H9 (cell line): ENCODE measurements at places on chromosomes 13 and 19.

DNA sequence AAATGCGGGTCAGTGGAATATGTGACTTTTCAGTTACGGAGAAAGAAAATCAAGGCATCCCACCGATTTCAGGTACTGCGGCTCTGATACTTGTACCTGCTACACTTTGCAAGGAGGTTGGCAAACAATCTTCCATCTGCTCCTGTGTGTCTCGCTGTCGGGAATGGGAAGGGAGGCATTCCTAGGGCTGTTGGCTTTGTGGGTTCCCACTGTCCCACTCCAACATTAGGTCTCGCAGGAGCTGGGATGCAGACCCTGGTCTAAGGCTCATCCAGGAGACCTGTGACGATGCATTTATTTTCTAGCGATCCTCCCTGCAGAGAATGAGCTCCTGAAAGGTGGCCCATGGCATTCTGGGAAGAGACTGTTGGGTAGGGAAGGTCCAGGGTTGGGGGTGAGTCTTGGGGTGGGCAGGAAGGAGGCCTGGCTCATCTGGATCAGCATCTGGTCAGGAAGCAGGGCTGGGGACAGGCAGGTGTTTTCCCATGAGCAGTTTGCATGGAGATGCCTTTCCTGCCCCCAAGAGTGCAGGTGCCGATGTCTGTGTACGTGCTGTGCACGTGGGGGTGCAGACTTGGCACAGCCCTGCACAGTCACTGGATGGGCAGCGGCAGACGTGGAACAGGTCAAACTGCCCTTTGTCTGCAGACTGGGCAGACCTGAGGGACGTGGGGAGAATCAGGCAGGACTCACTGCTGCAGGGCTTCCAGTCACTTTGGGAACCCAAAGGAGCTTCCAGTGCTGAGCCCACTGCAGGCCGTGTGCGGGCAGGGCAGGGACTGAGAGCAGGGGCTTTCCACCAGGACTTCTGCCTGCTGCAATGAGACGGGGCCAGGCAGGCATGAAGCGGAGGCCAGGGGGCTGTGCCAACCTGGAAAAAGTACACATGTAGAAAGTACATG lies 152.4 kb downstream of the TEX29 start:
- H3K27me3 ChIP-seq, result no peaks in the 10 kb centered on the region
- no peak overlapping the region for H3K27ac ChIP-seq
- H3K4me1 ChIP-seq, result no peaks in the 10 kb centered on the region
- no peak overlapping the region for H3K4me3 ChIP-seq
- DNase-seq, result peak; percentile 12

DNA sequence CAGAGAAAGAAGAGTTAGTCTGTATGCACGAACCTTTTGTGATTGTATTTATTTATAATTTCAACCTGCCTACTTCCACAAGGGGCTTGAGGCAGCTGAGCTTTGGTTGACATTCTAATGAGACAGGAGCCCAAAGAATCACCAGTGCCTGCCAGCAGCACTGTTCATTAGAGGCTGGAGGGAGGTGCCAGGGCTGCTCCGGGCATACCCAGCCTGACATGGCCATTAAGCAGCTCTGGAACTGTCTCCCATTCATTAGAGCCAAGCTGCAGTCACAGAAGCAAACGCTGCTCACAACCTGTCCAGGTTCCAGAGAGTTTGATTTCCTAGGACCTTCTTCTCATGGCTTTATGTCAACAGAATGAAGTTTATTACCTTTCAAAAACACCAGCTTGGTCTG lies 425.5 kb downstream of the RFC3 start:
- H3K36me3 ChIP-seq, result no peaks in the 10 kb centered on the region
- no peaks in the 10 kb centered on the region for H3K4me1 ChIP-seq
- H3K27ac ChIP-seq, result no peak overlapping the region
- H3K27me3 ChIP-seq, result no peaks in the 10 kb centered on the region
- H3K4me3 ChIP-seq, result no peak overlapping the region

DNA sequence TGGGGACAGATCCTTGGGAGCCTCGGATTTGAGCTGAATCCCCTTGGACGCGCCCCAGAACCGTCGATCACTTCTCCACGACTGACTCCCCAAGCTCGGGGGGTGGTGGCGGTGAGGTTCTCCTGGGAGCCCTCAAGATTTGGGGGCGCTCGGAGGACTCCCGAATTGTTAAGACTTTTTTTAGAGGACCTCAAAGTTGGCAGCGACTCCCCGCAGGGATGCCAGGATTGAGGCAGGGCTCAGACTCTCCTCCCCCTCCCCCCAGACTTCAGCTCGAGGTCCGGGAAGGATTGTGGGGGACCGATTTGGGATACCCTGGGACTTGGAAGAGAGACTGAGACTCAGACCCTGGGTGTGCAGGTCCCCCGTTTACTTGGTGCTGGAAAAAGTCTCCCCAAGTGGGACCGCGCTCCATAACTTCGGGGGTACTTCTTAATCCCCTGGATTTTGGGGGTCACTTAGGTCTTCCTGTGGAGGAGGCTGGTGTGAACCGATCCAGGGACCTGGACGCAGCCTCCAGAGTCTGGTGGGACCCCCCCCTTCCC lies 665 bp downstream of the VASP start:
- peak overlapping the region; percentile 81 for H3K4me3 ChIP-seq
- no peak for DNase-seq
- H3K27ac ChIP-seq, result no peak overlapping the region
- no peaks in the 10 kb centered on the region for H3K27me3 ChIP-seq

- peak; percentile 81 for DNase-seq
- peaks cover 10% of the 10 kb centered on the region; the same call in 1 of the 2 replicates for H3K27me3 ChIP-seq
- H3K4me1 ChIP-seq, result no peaks in the 10 kb centered on the region; the same call in 1 of the 2 replicates
- peak overlapping the region; percentile 71 for H3K4me3 ChIP-seq
- no peaks in the 10 kb centered on the region for H3K36me3 ChIP-seq
These were observed 20.2 kb upstream of the ERVV-1 start for GRCh38 chr19:52993342-52994178.

DNA sequence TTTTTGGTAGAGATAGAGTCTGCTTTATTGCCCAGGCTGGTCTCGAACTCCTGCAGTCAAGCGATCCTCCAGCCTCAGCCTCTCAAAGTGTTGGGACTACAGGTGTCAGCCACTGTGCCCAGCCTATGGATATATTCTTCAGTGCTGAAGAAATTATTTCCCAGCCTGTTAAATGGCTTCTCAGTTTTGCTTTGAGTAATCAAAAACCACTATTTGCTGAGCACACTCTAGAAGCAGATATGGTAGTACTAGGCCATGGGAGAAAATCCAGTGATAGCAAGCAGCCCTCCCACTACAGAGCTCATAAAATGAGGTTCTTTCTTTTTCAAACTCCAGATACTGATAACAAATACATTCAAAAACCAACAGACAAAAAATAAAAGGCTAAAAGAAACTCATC lies 80.6 kb upstream of the CLDN10 start:
- no peaks in the 10 kb centered on the region for H3K27me3 ChIP-seq
- DNase-seq, result no peak
- H3K4me3 ChIP-seq, result no peak overlapping the region
- H3K36me3 ChIP-seq, result no peaks in the 10 kb centered on the region

DNA sequence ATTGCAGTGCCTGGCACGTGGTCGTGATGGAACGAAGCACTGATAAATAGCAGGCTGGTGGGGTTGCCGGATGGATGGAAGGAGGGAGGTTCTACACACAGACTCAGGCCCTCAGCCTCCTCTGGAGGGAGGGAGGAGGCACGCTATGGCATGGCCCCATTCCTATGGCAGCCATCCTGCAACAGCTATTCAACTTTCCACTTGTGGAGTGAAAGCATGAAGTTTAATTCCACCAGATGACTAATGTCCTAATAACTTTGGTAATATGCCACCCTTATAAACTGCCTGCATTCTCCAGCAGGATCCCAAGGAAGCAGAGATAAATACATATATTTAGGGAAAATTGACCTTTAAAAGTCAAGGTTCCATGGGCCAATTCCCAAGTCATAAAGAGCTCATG lies 92.4 kb downstream of the KL start:
- no peak for DNase-seq
- no peaks in the 10 kb centered on the region for H3K4me1 ChIP-seq
- H3K27ac ChIP-seq, result no peak overlapping the region
- no peaks in the 10 kb centered on the region for H3K36me3 ChIP-seq
- H3K27me3 ChIP-seq, result 0 out of 2 replicates have a peak, but pooled peaks cover 2% of the 10 kb centered on the region

DNA sequence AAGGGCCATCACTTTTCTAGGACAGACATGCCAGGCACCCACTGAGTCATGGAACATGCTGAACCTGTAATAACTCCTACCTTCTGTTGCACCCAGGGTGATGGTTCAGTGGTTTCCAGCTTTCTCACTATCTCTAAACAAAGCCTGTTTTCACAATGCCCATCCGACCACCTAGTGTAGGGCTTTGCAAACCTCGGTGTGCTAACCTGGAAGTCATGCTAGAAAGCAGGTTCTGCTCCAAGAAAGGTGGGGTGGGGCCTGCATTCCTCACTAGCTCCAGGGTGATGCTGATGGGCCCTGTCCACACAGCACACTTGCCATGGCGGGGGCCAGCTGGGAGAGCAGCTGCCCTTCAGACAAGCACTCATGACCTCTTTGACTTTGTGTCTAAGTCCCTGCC lies 43.4 kb downstream of the COL4A2 start:
- no peak overlapping the region for H3K4me3 ChIP-seq
- no peaks in the 10 kb centered on the region; the same call in 1 of the 2 replicates for H3K36me3 ChIP-seq
- DNase-seq, result no peak
- H3K4me1 ChIP-seq, result peaks cover 4% of the 10 kb centered on the region
- H3K27me3 ChIP-seq, result no peaks in the 10 kb centered on the region

DNA sequence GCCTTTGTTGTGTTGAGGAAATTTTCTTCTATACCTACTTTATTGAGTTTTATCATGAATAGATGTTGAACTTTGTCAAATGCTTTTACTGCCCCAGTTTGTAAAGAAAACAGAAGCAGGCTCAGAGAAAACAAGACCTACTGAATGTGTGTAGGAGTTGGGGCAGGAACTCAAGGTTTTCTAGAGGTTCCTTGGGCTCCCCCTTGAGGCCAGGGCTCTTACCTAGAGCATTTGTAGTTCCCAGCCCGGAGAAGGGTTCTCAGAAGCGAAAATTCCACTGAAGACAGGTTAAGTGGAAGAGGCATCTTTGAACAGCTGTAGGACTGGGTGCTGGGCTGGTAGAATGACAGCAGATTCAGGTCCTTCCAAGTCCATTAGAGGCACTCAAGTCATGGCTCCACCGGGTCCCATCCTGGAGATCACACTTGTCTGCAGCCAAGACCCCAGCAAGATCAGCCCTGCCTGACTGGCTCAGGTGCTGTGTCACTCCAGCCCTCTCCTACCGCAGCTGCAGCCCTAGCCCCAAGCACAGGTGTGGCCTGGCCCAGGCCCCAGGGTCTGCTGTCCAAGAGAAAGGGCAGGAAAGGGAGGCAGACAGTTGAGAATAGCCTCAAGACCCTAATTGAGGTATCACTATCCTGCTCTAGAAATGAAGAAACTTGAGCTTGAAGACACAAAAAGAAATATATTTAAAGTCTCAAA lies 425.5 kb downstream of the PCDH20 start:
- H3K27me3 ChIP-seq, result no peaks in the 10 kb centered on the region
- DNase-seq, result peak; percentile 35
- no peaks in the 10 kb centered on the region for H3K36me3 ChIP-seq
- no peak overlapping the region for H3K27ac ChIP-seq
- H3K4me1 ChIP-seq, result no peaks in the 10 kb centered on the region
- no peak overlapping the region for H3K4me3 ChIP-seq

DNA sequence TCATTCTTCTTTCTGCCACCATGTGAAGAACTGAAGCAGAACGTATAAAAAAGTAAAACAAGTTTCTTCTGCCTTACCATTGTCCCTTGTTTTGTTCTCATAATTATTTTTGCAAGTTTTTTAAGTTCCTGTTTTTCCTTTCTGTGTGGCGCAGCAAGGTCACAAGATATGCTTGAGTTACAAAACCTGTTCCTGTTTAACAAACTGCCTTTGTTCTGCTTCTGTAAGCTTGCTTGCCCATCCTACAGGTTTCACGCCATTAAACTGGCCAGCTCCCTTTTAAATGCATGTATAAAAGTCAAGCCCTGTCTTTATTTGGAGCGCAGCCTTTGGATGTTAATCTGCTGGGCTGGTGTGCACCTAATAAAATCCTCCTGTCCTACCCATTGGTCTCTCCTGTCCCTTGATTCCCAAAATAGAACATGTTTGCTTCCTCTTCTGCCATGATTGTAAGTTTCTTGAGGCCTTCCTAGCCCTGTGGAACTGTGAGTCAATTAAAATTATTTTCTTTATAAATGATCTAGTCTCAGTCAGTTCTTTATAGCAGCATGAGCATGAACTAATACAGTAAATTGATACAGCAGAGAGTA lies 1115.4 kb downstream of the SLITRK1 start:
- no peaks in the 10 kb centered on the region for H3K27me3 ChIP-seq
- no peak overlapping the region for H3K27ac ChIP-seq
- no peak overlapping the region for H3K4me3 ChIP-seq

DNA sequence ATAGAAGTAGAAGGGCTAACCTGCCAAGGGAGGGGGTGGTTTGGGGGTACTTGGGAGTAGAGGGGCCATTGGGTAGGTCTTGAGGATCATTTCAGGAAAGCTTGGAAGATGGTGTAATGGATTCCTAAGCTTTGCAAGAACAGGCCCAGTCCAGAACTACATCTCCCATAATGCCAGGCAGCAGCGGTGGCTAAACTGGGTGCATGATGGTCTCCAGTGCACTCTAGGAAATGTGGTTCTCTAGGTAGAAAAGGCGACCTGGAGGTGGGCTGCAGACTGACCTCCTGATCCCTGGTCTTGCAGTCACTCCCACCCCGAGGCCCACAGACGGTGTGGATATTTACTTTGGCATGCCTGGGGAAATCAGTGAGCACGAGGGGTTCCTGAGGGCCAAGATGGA lies 3.8 kb downstream of the APLP1 start:
- H3K4me3 ChIP-seq, result peak overlapping the region; percentile 16; the same call in 1 of the 3 replicates
- H3K27ac ChIP-seq, result no peak overlapping the region
- peaks cover 5% of the 10 kb centered on the region; the same call in 1 of the 2 replicates for H3K27me3 ChIP-seq
- peaks cover 8% of the 10 kb centered on the region; the same call in 1 of the 2 replicates for H3K4me1 ChIP-seq
- no peak for DNase-seq

GRCh38 chr19:47494211-47494547 lies 10.2 kb upstream of the KPTN start:
- no peaks in the 10 kb centered on the region for H3K4me1 ChIP-seq
- no peaks in the 10 kb centered on the region for H3K27me3 ChIP-seq
- peaks cover 26% of the 10 kb centered on the region for H3K36me3 ChIP-seq

DNA sequence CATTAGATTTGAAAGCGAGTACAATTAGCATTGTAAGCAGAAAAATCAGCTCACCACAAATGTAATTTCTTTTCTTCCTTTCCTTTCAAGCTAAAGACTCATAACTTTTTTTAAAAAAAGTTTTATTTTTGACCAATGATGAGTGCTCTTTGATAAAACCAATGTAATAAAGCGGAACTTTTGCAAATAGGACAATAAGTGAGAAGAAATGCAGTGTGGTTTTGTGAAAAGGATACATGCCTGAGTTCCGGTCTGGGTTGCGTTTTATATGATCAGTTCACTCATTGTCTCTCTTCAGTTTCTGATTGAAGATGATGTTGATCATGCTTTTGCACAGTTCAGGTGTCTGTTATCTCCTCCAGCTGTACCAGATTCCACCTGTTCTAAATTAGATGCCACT lies 274.4 kb downstream of the KLF12 start:
- no peaks in the 10 kb centered on the region for H3K4me1 ChIP-seq
- no peaks in the 10 kb centered on the region for H3K27me3 ChIP-seq
- H3K27ac ChIP-seq, result no peak overlapping the region
- no peak for DNase-seq
- no peak overlapping the region for H3K4me3 ChIP-seq
